ENCODE measurements at places on chromosomes 12 and 14. TPM values are rescaled to one million over a fixed set of nuclear protein-coding genes. Genes with fewer than 3 reads are reported as not detected.

DPPA3 gene
- total RNA-seq, result not detected

ESYT1 gene
- total RNA-seq, result 239 TPM

ERP27 gene
- total RNA-seq, result not detected

BBOF1 gene
- total RNA-seq, result 15.9 TPM

LMO3 gene
- 3.2 TPM for total RNA-seq

RNASE2 gene
- total RNA-seq, result not detected

Measured in osteoblast (primary cell).